Chondrocyte (in vitro differentiated cells): ENCODE measurements at places on chromosomes 12 and 14.
A peak's percentile ranks its signal among the peaks of the same experiment; 100 is the strongest.

GRCh38 chr14:52663850-52664249, 31.5 kb downstream of the ERO1A start:
- H3K27me3 ChIP-seq, result no peaks in the 10 kb centered on the region
- no peak for DNase-seq
- no peak overlapping the region for H3K27ac ChIP-seq
- H3K36me3 ChIP-seq, result peaks cover 14% of the 10 kb centered on the region
- no peaks in the 10 kb centered on the region for H3K4me1 ChIP-seq
- H3K4me3 ChIP-seq, result no peak overlapping the region

- H3K36me3 ChIP-seq, result no peaks in the 10 kb centered on the region
- DNase-seq, result no peak
- no peaks in the 10 kb centered on the region for H3K4me1 ChIP-seq
- H3K27me3 ChIP-seq, result peaks cover 38% of the 10 kb centered on the region
- H3K4me3 ChIP-seq, result no peak overlapping the region
These were observed 130.9 kb upstream of the USP15 start for GRCh38 chr12:62129291-62129690.

- no peak for DNase-seq
- no peak overlapping the region for H3K4me3 ChIP-seq
- H3K4me1 ChIP-seq, result peaks cover 42% of the 10 kb centered on the region
- H3K36me3 ChIP-seq, result peaks cover 37% of the 10 kb centered on the region
- H3K27ac ChIP-seq, result peak overlapping the region; percentile 81
These were observed 14.9 kb downstream of the SLC38A2 start for GRCh38 chr12:46357438-46358324.

- no peak overlapping the region for H3K4me3 ChIP-seq
- H3K27me3 ChIP-seq, result peaks cover 15% of the 10 kb centered on the region
- H3K4me1 ChIP-seq, result no peaks in the 10 kb centered on the region
- H3K36me3 ChIP-seq, result no peaks in the 10 kb centered on the region
- H3K27ac ChIP-seq, result no peak overlapping the region
These were observed 61.7 kb upstream of the DLK1 start for GRCh38 chr14:100664841-100665510.

GRCh38 chr14:86464341-86464740, 934.4 kb downstream of the FLRT2 start:
- DNase-seq, result no peak
- no peaks in the 10 kb centered on the region for H3K36me3 ChIP-seq
- no peak overlapping the region for H3K27ac ChIP-seq
- no peaks in the 10 kb centered on the region for H3K4me1 ChIP-seq
- no peak overlapping the region for H3K4me3 ChIP-seq

DNA sequence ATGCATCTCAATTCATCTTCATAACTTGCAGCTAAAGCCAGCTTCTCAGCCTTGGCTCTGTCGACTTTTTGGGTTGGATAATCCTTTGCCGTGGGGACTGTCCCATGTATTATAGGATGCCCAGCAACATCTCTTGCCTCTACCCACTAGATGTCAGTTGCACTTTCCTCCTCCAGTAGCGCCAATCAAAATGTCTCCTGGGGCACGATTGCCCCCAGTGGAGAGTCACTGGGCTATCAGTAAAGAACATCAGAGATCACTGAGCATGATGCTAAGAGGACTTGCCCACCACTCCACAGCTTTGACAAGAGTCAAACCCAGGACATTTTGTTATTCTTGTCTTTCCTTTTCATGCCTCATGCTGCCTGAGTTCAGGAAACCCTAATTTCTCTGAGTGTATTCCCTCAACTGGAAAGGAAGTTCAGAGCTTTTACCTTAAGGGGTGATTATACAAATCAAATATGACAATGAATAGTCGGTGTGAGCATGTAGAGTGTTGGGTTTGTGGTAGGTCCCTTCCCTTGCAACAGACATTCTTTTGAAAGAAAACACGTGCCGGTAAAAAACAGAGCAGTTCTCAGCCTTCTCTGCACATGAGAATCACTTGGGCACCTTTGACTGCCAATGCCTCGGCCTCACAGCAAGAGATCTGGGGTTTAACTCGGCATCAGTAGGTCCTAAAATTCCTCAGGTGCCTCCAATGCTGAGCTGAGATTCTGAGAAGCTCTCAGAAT, 980.6 kb downstream of the VRK1 start:
- H3K27me3 ChIP-seq, result no peaks in the 10 kb centered on the region
- DNase-seq, result no peak
- no peaks in the 10 kb centered on the region for H3K36me3 ChIP-seq
- no peaks in the 10 kb centered on the region for H3K4me1 ChIP-seq

DNA sequence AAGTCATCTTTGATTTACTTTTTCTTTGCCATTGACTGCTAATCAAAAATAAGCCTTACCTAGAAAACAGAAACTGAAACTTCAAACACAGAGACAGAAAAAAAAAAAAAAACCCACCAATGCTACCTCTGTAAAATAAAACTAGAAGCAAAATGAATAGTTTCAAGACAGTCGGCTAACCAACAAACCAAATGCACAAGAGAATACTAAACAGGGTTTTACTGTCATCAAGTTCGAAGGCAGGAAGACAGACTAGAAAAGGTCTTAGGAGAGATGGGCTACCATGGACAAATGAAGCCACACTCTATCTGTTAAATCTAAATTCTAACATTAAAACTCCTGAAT, 59.5 kb downstream of the SEL1L start:
- peaks cover 18% of the 10 kb centered on the region for H3K36me3 ChIP-seq

GRCh38 chr12:60072911-60073310, 477.1 kb downstream of the SLC16A7 start:
- no peak overlapping the region for H3K4me3 ChIP-seq
- H3K4me1 ChIP-seq, result peaks cover 16% of the 10 kb centered on the region
- no peaks in the 10 kb centered on the region for H3K27me3 ChIP-seq
- H3K27ac ChIP-seq, result no peak overlapping the region
- H3K36me3 ChIP-seq, result no peaks in the 10 kb centered on the region

GRCh38 chr12:89525824-89526770, at the start of gene POC1B:
TSS of gene POC1B (minus strand) at chr12:89526047. CDS start at chr12:89525895, 152 bp downstream.
- peaks cover 36% of the 10 kb centered on the region for H3K4me1 ChIP-seq
- peak within 1 kb of the TSS; percentile 95 for H3K27ac ChIP-seq
- H3K4me3 ChIP-seq, result peak within 1 kb of the TSS; percentile 96

- H3K27ac ChIP-seq, result no peak overlapping the region
- DNase-seq, result no peak
- H3K4me1 ChIP-seq, result peaks cover 1% of the 10 kb centered on the region
- H3K36me3 ChIP-seq, result no peaks in the 10 kb centered on the region
- H3K4me3 ChIP-seq, result no peak overlapping the region
- no peaks in the 10 kb centered on the region for H3K27me3 ChIP-seq
These were observed 25.1 kb downstream of the GRIP1 start for GRCh38 chr12:66653796-66654195.

DNA sequence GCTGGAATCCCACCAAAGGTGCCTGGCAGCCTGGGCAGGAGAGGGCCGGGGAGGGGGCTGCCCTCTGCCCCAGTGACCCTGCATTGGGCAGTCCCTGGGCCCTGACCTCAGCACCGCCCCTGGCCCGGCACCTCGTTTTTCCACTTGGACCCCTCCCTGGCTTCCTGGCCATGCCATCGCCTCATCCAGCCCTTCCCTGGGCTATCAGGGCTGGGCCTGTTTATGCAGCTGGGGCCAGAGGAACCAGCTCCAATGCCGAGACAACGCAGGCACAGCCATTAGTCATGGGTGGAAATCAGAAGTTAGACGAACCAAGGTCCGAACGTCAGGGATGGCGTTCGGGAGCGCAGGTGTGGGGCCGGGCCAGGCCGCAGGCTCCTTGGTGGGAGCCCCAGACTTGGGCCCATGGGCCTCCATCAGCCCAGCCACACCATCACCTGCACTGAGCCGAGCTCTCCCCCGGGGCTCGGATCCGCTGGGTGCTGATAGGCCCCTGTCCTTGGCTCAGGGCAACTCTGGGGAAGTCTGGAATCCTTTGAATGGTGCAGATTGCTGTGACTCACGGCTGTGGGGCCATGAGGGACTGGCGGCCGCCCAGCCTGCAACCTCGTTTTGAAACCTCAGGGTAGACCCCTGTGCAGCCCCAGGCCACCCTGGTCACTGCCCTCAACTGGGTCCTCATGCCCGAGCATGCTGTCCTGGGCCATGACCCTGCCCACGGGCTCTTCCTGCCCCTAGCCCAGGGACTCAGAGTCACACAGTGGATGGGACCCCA, 169.4 kb downstream of the KIF26A start:
- H3K27ac ChIP-seq, result no peak overlapping the region
- DNase-seq, result peak; percentile 77
- H3K27me3 ChIP-seq, result peaks cover 12% of the 10 kb centered on the region

DNA sequence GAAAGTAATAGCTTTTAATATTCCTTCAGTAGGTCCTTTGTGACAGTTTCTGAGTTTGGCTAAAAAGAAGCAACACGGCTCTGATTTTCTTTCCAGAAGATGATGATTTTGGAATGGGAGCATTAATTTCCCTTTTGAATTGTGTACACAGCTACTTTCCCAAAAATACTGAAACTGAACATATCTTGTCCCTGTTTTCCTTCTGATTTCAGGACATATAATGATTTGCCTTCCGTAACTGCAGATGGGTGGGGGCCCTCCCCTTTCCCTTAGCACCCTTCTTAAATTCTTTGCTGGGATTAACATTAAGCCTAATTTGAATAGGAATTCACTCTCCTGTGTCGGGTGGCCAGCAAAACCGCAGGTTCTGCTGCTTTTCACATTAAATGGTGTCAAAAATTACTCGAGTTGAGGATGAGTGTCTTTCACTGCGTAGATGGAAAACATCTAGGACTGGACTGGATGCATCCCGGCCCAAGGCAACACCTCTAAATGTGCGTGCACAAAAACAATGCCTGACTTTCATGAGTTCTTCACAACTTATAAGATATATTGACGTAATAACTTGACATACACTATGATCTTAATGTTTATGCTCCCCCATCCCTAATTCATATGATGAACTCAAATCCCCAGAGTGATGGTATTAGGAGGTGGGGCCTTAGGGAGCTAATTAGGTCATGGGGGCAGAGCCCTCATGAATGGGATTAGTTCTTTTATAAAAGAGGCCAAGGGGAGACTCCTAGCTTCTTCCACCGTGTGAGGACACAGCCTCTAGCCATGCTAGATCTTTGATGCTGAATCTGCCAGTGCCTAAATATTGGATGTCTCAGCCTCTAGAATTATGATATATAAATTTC, 158.1 kb downstream of the AEBP2 start:
- H3K27me3 ChIP-seq, result no peaks in the 10 kb centered on the region
- peaks cover 11% of the 10 kb centered on the region for H3K4me1 ChIP-seq
- no peaks in the 10 kb centered on the region for H3K36me3 ChIP-seq
- no peak overlapping the region for H3K27ac ChIP-seq

GRCh38 chr14:54226558-54226957, 170.2 kb upstream of the CDKN3 start:
- DNase-seq, result no peak
- H3K27me3 ChIP-seq, result peaks cover 4% of the 10 kb centered on the region
- H3K27ac ChIP-seq, result no peak overlapping the region
- H3K4me1 ChIP-seq, result no peaks in the 10 kb centered on the region
- H3K36me3 ChIP-seq, result no peaks in the 10 kb centered on the region

DNA sequence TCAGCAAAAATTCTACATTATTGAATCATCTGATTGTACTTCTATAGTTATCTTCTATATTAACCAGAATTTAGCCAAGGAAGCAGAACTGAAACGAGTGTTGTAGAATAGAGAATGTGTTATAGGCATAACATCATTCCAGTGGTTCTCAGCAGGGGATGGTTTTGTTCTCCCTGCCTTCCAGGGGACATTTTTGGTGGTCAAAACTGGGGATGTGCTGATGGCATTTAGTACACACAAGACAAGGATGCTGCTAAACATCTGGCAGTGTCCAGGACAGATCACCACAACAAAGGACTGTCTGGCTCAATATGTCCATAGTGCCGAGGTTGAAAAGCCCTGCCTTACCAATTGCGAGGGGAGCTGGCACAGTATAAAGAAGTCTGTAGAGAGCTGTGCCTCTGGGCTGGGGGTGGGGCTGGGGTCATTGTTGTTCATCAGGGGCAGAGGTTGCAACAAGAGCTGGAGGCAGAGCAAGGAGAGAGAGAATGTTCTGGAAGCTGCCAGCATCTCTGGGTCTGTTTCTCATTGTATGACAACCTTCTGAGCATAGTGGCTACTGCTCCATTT, 1472.8 kb downstream of the AACS start:
- H3K4me3 ChIP-seq, result no peak overlapping the region
- no peak overlapping the region for H3K27ac ChIP-seq
- no peaks in the 10 kb centered on the region for H3K36me3 ChIP-seq
- no peaks in the 10 kb centered on the region for H3K27me3 ChIP-seq
- no peak for DNase-seq

- no peak overlapping the region for H3K4me3 ChIP-seq
- no peaks in the 10 kb centered on the region for H3K27me3 ChIP-seq
- H3K36me3 ChIP-seq, result no peaks in the 10 kb centered on the region
- no peak overlapping the region for H3K27ac ChIP-seq
These were observed 26.2 kb downstream of the SNRPF start for GRCh38 chr12:95884998-95885397.

GRCh38 chr14:67881225-67881624, 61.6 kb downstream of the RAD51B start:
- DNase-seq, result no peak
- no peaks in the 10 kb centered on the region for H3K27me3 ChIP-seq
- peaks cover 7% of the 10 kb centered on the region for H3K4me1 ChIP-seq
- H3K4me3 ChIP-seq, result no peak overlapping the region

DNA sequence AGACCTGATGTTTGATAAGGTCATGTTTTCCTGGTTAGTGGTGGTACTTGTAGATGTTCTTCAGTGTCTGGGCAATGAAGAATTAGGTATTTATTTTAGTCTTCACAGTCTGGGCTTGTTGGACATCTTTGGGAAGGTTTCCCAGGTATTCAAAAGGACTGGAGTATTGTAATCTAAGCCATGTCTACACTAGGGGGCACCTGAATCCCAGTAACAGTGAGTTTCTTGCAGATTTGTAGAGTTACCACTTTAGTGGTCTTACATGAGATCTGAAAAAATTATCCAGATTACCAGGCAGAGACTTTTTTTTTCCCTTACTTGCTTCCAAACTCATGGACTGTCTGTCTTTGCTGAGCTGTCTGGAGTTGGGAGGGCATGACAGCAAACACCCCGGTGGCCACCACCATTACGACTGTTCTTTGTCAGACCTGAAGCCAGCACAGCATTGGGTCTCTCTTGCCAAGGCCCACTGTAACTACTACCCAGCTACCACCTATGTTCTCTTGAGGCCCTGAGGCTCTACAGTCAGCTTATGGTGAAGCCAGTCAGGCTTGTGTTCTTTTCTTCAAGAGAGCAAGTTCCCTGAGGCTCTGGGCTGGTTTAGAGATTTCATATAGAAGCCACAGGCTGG, 820.7 kb upstream of the FBXO33 start:
- H3K4me3 ChIP-seq, result no peak overlapping the region
- H3K36me3 ChIP-seq, result no peaks in the 10 kb centered on the region
- no peaks in the 10 kb centered on the region for H3K4me1 ChIP-seq
- peaks cover 1% of the 10 kb centered on the region for H3K27me3 ChIP-seq
- no peak for DNase-seq
- H3K27ac ChIP-seq, result no peak overlapping the region

- no peak for DNase-seq
- peaks cover 1% of the 10 kb centered on the region for H3K36me3 ChIP-seq
- H3K4me1 ChIP-seq, result no peaks in the 10 kb centered on the region
- peaks cover 31% of the 10 kb centered on the region for H3K27me3 ChIP-seq
These were observed 10.9 kb upstream of the DLK1 start for GRCh38 chr14:100715803-100716202.
